ENCODE measurements at places on chromosomes 12 and 14.

GRCh38 chr14:93984070-93984469 lies 7.7 kb upstream of the ASB2 start:
- no peak for DNase-seq

DNA sequence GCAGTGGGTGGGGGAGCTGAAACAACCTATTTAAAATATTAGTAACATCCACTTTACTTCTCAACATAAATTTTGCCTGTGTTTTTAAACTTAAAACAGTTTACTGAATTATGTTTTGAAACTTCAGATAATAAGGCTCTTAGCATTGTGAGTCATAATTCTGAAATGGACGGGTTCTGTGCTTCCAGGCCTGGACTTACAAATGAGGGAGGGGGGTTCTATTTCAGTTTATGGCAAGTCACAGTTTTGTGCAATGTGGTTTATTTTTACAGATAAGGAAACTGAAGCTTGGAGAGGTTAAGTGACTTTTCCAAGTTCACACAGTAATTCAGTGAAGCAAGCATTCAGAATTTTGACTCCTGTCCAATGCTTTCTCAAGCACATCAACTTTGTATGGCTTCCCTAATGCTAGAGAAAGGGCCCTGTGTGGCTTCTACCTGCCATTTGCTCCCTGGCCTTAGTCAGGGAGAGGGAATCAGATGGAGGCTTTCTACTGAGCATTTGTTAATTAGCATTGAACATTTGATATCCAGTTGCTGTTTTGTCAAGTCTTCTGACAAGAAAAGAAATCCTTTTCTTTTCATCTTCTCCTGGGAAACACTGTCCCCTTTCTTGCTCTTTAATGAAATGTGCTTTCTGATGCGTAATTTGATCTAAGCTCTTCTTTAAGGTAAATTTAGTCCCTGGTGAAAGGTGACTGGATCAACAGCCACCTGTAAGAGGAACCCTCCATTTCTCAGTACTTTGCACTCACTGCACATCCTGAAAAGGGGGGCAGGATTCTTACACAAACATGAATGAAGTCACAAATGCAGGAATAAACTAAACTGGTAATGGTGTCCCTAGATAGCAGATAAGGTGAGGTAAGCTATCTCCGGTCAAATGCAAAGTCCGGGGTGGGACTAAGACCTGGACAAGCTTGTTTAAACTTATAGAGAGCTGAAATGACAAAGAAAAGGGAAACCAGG lies 2.5 kb upstream of the SALL2 start:
- no peak for DNase-seq

- no peak for DNase-seq
Observed at GRCh38 chr14:39369029-39369428, 63.2 kb downstream of the FBXO33 start.

DNA sequence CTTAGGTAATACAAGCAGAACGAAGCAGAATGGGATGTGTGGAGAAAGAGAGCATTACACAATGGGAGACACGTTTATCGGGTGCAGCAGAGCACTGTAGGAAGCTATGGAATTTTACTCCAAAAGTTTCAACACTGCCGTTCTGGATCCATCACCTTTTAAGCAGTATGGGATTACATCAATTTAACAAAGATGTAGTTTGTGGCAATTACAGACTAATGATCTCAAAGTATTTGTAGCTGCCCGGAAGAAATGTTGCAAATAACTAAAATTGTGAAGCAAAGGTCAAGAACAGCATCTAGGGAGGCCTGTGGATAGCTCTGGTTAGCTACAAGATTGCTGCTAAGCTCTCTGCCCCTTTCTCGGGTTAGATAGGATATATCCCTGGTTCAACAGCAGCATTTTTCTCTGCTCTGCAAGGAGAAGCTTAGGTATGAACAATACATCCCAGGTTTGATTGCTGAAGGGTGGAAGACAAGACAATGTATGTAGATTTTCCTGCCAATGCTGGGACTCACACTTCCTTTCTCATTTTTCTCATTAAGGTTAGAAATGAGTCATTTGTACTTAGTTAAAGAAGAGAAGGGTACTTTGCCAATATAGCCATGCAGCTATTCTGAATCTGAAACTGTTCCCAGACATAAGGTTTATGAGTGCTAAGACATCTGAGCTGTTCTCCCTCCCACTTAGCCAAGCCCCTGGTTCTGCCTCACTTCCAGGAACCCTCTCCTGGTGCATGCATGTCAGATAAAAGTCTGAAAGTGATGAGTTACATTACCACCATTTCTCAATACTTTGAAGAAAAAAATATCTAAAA lies 75.0 kb upstream of the HIF1A start:
- DNase-seq, result no peak

DNA sequence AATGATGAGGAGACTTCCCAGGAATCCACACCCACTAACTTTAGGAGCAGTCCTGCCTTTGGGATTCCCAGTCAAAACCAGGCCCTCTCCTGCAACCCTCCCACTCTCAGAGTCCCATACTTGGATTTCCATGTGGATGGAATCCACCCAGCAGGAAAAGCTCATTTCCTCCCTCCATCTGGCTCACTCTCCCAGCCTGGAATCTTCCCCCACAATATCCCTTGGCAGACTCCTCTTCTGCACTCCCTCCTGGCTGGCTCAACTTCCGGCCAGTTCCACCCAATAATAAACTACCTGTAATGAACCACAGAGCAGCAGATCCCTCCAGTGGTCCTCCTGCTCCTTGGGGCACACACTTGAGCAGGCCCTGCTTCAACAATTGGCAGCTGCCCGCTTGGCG lies 102.8 kb upstream of the EGLN3 start:
- no peak for DNase-seq

DNA sequence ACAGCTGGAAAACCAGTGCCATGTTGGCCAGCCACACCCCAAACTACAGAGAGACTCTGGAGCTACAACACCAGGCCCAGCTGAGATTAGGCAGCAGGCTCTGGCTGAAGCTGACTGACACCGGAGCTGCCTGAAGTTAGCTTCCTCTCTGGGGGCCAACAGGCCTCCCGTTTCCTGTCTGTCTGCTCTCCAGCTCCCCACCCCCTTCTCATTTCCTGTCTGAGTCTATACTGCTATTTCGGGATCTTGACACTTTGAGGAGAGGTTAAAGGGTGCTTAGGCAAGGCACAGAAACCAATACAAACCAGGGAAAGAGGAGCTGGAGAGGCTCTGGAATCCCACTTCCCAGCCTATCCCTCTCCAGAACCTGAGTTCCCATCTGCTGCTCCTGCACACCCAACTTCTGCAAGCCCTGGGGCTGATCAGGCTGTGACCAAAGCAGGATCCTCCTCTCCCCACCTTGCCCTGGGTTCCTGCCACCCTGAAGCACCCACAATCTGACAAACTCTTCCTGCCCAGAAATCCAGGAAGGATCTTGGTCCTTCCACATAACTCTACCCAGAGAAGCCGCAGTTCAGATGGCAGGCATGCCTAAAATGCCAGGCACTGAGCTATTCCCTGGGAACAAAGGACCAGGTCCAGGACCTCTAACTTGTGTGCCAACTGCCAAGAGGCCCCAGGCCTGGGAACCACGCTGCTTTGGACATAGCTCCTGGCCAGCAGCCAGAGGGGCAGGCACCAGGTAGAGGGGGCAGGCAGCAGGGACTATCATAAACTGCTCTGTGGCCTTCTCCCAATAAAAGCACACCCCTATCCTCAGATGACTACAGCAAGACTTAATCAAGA lies 39.9 kb downstream of the PRPF40B start:
- peak; percentile 84 for DNase-seq

- no peak for DNase-seq
Observed at GRCh38 chr12:91222746-91223145, 40.1 kb upstream of the DCN start.

GRCh38 chr14:40074169-40074568 lies 641.9 kb upstream of the FBXO33 start:
- DNase-seq, result no peak

All from central memory CD4-positive, alpha-beta T cell (primary cell).